ENCODE measurements at places on chromosomes 3 and 15. TPM values are rescaled to one million over a fixed set of nuclear protein-coding genes. Genes with fewer than 3 reads are reported as not detected.
A peak's percentile ranks its signal among the peaks of the same experiment; 100 is the strongest.

FRMD5 gene
- not detected for total RNA-seq

FSTL1 gene
- 63.6 TPM for total RNA-seq

FILIP1L gene
- 16.6 TPM for total RNA-seq

IQCF5 gene
- total RNA-seq, result not detected

SKOR1 gene
- total RNA-seq, result 1.1 TPM

CACNA1D gene
- 28.2 TPM for total RNA-seq

SEMA6D gene
- total RNA-seq, result 22.0 TPM

ATG3 gene
- 64.9 TPM for total RNA-seq

GRM2 gene
- 1.9 TPM for total RNA-seq

TGM5 gene
- 61.6 TPM for total RNA-seq

GPR62 gene
- not detected for total RNA-seq

ZIC1 gene
- total RNA-seq, result not detected

- DNase-seq, result no peak
Measured at GRCh38 chr3:16378920-16379319, 113.9 kb downstream of the OXNAD1 start.

DNA sequence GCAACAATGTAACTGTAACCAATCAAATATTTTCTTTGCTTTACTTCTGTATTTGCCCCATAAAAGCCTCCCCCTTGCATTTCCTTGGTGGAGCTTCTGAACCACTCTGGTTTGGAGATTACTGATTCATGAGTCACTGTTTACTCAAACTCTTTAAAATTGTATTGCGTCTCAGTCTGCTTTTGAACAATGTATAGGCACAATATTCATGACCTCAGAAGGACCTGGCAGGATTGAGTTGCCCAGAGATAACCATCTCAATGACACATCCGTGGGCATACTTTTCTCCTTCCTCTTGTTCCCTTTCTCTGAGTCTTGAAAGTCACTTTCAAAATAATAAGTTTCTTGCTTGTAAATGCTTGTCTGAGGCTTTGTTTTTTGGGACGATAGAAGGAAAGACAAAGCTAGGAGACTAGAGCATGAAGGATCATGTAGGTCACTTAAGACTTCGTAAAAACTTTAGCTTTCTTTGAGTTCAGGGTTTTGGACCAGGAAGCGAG lies 57.1 kb upstream of the POU1F1 start:
- DNase-seq, result no peak

DNA sequence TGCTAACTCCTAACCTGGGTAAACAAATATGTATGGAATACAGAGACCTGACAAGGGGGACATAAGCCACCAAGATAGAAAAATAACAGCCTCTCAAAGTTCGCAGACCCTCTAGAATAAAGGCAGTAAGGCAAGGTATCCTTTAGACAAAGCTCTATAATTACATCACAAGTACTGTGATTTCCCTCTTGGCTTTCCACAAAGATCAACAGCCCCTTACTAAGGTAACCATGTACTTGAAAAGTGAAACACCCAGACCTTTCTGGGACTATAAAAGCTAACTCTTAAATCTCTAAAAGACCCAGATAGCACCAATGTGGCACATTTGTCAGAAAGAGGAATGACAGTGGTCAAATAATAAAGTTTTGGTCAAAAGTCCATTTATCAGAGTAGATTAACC lies 51.9 kb downstream of the TBL1XR1 start:
- DNase-seq, result no peak

DNA sequence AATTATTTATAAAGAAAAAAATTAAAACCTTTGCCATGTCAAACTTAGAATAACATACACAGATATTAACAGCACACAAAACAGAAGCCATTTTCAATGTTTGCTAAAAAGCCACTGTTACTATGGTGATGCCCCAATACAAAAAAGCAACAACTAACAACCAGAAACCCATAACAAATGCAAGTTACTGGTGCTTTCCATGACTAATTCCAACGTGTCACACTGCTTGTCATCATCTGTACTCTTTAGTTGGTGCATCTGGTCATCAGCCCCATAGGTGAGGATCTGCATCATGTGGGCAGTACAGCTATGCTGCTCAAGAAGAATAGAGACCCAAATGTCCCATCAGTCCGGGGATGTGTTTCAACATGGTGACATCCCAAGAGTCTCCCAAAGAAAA lies 52.8 kb downstream of the ATP8B4 start:
- DNase-seq, result no peak

- no peak for DNase-seq
Measured at GRCh38 chr3:66592927-66593625, 92.3 kb upstream of the LRIG1 start.

DNA sequence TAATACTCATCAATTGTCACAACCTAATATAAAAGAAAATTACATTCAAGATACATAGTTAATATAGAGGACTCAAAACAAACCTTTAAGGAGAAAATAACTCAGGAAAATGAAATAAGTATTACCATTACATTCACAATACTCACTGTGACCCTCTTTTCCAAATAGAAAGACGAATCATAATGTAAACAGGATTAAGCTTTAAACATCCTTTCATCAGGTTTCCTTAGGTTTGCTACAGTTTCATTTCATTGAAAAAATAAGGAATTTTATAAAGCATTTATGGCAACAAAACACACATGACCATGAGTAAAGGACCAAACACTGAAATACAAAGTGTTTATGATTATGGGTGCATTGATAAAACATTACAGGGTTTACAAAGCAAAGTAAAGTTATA lies 162.7 kb downstream of the ALCAM start:
- DNase-seq, result no peak

- DNase-seq, result no peak
Measured at GRCh38 chr3:41575724-41576123, 376.4 kb downstream of the CTNNB1 start.

DNA sequence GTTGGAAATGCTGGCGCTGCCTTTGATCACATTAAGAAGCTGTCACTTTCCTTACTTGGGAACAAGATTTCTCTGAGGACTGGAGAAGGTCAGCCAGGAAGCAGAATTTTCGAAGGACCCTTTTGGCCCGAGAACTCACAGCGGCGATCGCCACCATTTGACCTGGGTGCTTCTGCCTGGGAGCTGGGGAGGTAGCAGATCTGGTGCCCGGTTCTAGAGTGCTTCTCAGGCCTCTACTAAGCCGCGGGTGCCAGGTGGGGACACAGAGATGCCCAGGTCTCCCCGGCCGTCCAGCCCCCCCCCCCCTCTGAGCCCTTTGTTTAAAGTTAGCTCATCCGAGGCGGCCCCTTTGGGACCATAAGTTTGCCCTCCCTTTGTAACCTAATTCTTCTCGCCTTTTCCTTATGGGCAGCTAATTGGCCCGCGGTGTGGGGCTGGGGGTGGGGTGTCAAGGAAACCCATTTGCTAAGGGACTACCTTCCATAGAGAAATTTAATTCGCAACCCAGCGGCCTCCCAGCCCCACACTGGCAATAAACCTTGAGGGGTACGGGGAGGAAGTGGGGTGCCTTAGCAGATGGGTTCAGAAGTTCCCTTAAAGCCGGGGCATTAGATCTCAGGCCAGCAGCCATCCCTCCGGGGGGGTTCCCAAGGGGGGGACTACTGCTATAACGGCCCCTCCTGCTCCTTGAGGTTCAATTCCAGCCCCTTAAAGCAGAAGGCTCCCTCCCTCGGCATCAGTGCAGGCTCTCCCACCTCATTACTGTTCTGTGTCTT lies 1.9 kb downstream of the GATA2 start:
- peak; percentile 48 for DNase-seq

DNA sequence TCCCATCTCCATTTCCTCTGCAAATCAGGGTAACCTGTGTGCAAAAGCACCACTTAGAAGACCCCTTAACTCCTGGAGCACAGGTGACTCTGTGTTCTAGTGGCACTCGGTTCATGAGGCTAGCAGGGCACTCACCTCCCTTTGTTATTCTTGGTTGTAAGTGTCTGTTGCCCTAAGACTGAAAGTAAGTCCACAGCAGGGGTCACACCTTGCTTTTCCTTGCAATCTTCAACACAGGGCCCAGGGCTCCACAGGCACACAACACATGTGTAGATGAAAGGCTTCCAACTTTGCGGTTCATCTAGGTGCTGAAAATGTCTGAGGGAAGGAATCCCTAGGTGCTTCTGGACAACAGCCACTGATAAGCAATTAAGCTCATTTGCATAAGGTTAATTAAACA lies 2.9 kb downstream of the RNU6-1 start:
- DNase-seq, result no peak

DNA sequence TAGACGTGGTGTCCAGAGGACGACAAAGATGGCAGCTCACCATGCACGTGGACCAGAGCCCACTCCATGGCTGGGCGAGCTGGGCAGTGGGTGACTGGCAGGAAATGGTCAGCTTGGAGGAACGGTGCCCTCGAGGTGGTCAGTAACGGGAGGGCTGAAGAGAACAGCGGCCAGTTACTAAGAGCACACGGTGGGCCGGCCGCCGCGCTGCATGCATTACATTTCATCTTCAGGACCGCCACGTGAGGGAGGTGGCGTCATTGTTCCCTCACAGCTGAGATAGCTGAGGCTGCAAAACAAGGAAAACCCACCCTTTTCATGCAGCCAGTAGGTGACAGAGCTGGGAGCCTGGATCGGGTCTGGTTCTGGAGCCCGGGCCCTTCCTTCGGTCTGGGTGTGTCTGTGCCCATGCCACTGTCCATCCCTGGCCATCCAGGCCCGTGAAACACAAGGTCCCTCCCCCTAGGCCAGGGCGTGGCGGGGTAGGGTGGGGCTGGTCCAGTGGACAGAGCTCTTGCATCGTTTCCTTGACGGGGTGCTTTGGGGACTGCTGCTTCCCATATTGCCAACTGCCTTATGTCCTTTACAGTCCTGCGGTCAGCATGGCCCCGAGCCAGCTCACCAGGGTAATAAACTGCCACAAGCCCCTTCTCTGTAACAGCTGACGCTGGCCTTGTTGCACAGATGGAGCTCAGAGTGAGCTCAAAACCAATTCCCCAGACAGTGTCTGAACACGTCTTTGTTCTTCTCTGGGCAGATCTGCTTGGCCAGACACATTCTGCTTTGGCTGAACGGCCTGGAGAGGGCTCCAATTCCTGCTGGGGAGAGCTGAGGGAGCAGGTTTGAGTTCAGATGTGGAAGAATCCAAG lies 51.8 kb downstream of the RGMA start:
- DNase-seq, result peak; percentile 87

DNA sequence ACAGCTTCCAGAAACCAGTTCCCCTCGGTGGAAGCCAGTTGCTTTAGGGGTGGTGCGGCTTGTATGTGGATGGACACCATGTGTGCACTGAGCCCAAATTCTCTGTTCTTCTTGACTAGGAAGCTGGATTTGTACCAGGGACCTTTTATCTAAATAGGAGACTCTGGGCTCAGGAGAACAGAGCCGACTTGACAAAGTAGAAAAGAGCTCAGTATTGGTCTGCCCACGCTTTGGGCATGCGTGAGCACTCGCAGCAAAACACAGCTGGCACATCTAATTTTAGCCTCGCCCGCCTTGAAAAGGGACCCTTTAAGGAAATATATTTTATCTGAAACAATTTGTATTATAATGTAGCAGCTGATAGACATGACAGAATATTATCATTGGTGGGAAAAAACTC lies 1.1 kb upstream of the RBMS3 start:
- DNase-seq, result no peak

GRCh38 chr3:111797171-111797615 lies 61.9 kb upstream of the PHLDB2 start:
- no peak for DNase-seq

- no peak for DNase-seq
Measured at GRCh38 chr3:64084640-64085039, 61.3 kb upstream of the PSMD6 start.

GRCh38 chr3:134299185-134299887 lies 48.7 kb upstream of the RYK start:
- no peak for DNase-seq

DNA sequence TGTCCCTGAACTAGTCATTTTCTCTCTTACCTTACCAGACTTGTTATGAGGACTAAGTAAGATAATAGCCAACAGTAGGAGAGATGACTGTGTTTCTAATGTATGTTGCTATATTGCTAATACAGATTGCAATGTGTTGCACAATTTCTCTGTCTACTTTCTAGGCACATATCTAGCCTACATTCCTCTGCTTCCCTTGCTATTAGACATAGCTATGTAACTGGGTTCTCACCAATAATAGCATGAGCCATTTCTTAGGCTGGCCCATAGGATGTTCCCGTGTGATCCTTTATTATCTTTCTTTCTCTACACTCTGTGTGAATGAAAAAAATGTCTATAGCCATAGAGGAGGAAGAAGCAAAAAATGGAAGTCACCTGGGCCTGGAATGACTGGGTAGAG lies 6.8 kb upstream of the LRRN1 start:
- DNase-seq, result no peak

GRCh38 chr3:50658831-50659230 lies 15.9 kb upstream of the DOCK3 start:
- peak; percentile 37 for DNase-seq

- DNase-seq, result no peak
Measured at GRCh38 chr3:64073158-64073761, 50.0 kb upstream of the PSMD6 start.

- no peak for DNase-seq
Measured at GRCh38 chr3:39448506-39449233, 18.8 kb upstream of the MOBP start.

DNA sequence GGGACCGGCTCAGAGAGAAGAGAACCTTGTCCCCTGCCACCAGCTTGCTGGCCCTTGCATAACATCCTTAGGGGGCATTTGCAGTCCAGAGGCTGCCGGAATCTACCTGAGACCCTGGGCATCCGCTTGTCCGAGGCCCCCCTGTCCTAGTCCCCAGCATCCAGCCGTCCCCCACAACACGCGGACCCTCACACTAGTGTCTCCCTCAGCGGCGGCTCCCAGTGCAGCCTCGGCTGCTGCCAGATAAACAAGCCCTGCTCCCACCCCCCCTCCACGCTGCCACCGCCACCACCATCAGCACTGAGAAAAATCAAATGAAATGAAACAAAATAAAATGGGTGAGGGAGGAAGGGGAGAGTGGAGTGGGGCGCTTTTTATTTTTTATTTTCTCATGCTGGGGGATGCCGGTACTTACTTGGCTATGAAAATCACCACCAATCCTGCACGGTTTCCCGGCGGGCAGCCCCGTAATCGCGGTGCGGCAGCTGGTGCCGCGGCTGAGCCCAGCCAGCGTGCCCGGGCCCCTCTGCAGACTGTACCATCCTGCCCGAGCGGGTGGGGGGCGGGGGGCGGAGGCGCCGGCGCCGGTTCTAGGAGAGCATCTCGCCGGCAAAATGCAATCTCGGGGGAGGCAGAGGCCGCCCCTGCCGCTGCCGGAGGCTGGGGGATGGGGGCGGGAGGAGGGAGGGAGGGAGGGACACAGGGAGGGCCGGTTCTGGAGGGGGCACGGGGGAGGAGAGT lies at the start of gene ATP2B2:
ATP2B2 (minus strand) TSS at position 537 of the 741 bp plus-strand sequence. CDS start 56,043 bp downstream, outside the sequence.
- no peak for DNase-seq

- DNase-seq, result no peak
Measured at GRCh38 chr3:5479229-5479799, 291.8 kb downstream of the EDEM1 start.

- no peak for DNase-seq
Measured at GRCh38 chr3:143139762-143140161, 20.2 kb downstream of the CHST2 start.
